ENCODE measurements at places on chromosomes 11 and 22.

DNA sequence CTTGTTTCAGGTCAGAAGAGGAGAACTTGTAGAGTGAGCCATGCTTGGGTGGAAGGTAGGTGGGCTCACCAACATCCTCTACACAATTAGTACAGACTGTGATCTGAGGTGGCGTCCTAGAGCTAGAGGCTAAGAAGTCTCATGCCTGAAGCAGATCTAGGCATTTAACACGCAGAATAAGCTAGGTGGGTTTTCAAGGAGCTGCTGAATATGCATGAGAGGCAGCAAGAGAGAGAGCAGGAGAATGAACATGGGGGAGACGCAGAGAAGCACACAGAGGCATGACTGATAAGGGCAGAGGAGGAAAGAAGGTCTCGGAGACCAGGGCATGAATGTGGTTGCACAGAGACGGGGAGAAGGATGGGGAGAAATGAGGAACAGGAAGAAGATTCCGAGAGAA lies 36.8 kb upstream of the JAM3 start:
- DNase-seq, result no peak

GRCh38 chr22:26072621-26073020 lies 96.6 kb upstream of the SEZ6L start:
- DNase-seq, result no peak

- no peak for DNase-seq
These were observed 195.2 kb downstream of the TRIM29 start for GRCh38 chr11:119942583-119943297.

DNA sequence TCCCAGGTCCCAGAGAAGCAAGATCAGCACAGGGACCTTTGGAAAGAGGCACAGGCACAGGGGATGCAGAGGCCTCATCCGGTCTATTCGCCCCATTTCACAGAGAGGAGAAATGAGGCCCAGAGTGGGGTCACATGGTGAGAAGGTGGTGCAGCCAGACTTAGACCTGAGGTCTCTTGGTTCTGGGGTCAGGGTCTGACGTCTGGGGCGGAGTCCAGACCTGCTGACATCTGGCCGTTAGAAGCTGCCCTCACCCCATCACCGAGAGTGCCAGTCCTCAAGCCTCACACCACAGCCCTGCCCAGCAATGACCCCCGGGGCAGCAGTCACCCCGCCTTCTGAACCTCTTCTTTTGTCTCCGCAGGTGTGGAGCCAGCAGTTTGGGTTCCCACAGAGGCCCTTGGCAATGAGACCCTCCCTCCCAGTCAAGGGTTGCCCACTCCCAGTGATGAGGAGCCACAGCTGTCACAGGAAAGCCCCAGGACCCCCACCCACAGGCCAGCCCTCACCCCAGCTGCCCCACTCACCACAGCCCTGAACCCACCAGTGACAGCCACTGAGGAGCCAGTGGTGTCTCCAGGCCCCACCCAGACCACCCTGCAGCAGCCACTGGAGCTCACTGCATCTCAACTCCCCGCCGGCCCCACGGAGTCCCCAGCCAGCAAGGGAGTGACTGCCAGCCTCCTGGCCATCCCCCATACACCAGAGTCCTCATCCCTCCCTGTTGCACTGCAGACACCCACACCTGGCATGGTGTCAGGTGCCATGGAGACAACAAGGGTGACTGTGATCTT lies 62.4 kb downstream of the OTOG start:
- DNase-seq, result no peak

Measured in fibroblast of upper back skin (primary cell).